ENCODE measurements at places on chromosomes 16 and 17.

GRCh38 chr16:30659507-30660423 lies 1.5 kb downstream of the FBRS start:
- DNase-seq, result peak; percentile 69

- no peak for DNase-seq
Measured at GRCh38 chr17:4540687-4541327, 14.4 kb downstream of the MYBBP1A start.

GRCh38 chr17:71402661-71403141 lies 718.1 kb upstream of the SOX9 start:
- DNase-seq, result no peak

DNA sequence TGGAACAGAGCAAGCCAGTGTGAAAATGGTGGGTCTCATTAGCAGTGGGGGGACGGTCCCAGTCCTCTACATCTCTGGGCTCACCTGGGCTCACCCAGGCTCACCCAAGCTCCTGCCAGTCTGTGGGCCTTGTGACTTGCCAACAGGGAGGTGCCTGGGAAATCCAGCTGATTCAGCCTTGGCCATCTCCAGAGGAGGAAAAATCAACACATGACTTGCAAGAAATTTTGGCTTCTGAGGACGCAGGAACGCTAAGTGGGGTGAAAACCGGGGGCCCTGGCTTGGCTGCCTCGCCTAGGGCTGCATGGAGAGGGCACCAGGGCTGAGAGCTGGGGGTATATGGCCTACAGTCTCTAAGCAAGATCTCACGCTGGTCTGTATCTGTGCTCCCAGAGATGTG lies 47.7 kb downstream of the VAC14 start:
- DNase-seq, result no peak

GRCh38 chr16:24152826-24153225 lies 103.3 kb upstream of the CACNG3 start:
- no peak for DNase-seq

GRCh38 chr17:16417896-16418684 lies 2.7 kb downstream of the TRPV2 start:
- DNase-seq, result no peak

DNA sequence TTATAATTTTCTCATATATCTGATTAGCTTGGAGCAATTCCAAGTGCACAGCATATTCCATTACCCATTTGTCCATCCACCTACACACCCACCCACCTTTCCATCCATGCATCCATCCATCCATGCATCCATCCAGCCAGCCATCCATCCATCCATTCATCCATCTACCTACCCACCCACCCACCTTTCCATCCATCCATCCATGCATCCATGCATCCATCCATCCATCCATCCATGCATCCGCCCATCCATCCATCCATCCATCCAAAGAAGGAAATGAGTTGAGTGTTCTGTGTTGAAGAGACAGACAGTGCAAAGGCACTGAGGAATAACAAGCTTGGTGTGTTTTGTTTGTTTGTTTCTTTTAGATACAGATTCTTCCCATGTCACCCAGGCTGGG lies 78.7 kb upstream of the FAM20A start:
- DNase-seq, result no peak

DNA sequence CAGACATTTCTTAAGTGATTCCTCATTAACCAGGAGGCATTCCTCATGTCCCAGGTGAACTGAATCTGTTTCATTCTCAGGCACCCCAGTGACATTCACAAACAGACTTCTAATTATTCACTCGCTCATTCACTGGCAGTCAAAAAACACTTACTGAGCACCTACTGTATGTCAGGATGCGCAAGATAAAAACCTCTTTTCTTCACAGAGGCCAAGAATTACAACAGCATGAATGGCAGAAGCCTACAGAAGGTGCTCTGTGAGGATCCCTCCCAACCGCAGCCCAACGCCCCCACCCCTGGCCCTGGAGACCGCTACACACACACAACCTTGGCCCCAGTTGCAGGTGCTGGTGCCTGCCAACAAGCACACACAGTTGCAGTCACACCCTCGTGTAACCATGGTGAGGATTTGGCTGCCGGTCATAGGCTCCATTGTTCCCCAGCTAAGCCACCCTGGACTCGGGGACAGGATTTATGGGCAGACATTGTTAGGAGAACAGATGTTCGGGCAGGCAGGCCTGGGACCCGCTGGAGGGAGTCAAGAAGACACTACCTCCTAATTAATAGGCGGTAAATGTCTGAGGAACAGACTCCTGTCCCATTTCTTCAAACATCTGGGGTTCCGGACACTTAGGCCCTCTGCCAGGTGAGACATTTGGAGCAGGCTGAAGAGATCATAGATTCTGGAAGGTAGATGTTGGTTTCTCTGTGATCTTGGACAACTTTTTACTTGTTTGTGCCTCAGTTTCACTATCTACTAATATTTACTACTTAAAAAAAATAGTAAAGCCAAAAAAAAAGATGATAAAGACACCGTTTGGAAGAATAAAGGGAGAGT lies 43.2 kb downstream of the CUEDC1 start:
- DNase-seq, result no peak

GRCh38 chr16:48619547-48619946 lies 9.6 kb upstream of the N4BP1 start:
- DNase-seq, result no peak

GRCh38 chr16:2737238-2737605 lies 15.2 kb upstream of the SRRM2 start:
- no peak for DNase-seq

GRCh38 chr17:19322129-19322505 lies 40.4 kb downstream of the B9D1 start:
- no peak for DNase-seq

DNA sequence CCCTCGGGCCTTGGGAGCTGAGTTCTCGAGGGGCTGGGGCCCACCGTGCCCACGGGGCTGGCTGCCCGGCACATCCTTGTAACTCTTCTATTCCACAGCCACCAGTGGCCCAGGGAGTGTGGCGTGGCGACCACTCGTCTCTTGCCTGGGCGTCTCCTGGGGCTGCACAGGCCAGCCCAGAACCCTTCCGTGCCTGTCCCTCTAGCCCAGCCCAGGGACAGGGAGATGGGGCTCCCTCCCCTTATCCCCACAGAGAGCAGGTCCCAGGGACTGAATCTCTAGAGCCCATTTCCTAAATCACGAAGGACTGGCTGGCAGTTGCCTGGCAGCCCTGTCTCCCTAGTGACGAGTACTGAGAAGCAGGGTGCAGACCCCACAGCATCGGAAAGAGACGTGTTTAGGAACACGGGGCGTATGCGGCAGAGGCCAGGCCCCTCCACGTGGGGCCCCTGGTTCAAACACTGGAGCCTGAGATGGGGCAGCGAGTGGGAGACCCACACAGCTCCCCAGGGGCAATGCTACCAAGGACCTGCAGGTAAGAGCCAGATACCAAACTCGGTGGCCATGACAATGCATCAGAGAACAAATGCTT lies 51.0 kb downstream of the TIMM22 start:
- no peak for DNase-seq

GRCh38 chr17:83162035-83162745 lies 82.8 kb downstream of the METRNL start:
- no peak for DNase-seq

DNA sequence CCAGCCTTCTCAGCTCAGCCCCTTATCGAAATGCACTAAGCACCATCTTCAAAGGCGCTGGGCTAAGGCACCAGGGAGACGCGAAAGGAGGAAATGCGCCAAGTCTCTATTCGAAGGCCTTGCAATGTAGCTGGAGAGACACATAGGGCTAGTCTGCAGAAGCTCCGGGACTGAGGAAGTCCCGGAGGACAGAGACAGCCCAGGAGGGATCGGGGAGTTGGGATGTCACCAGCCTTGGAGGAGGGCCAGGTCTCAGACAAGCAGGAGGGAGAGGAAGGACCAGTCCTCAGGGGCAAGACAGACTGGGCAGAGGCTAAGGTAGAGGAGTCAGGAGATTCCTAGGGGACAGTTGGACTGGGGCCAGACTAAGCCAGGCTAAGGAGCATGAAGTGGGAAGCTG lies 8.5 kb downstream of the C17orf100 start:
- DNase-seq, result no peak

DNA sequence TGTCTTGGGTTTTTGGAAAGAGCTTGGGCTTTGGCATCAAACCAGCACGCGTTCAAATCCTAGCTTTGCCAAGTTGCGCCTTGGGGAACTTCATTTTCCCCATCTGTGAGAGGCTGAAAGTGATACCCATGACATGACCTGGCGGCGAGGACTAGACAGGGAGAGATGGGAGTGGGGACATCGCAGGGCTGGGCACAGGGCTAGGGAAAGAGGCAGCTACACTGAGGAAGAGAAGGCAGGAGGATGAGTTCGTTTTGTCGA lies 202.9 kb downstream of the IRF8 start:
- DNase-seq, result no peak

DNA sequence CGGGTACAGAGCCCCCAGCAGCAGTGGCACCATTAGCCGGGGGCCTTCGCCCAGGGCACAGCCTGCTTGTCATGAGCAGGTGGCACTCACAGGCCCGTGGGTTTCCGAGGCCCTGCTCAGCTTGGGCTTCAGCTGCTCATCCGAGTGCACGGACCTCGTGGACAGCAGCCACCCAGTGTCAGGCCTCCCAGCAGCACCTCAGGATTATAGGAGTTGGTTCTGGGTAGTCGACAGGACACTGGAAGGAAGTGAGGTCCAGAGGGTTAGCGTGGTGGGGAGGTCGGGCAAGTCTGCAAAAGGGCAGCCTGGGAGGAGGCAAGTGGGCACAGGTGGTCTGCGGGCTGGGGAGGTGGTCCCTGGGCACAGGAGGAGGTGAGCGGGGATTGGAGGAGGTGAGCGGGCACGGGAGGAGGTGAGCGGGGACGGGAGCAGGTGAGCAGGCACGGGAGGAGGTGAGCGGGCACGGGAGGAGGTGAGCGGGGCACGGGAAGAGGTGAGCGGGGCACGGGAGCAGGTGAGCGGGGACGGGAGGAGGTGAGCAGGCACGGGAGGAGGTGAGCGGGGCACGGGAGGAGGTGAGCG lies 5.1 kb upstream of the CPNE7 start:
- no peak for DNase-seq

- no peak for DNase-seq
Measured at GRCh38 chr16:81061871-81062608, 15.0 kb downstream of the C16orf46 start.

- DNase-seq, result no peak
Measured at GRCh38 chr16:88391144-88391850, 8.5 kb downstream of the ZNF469 start.

DNA sequence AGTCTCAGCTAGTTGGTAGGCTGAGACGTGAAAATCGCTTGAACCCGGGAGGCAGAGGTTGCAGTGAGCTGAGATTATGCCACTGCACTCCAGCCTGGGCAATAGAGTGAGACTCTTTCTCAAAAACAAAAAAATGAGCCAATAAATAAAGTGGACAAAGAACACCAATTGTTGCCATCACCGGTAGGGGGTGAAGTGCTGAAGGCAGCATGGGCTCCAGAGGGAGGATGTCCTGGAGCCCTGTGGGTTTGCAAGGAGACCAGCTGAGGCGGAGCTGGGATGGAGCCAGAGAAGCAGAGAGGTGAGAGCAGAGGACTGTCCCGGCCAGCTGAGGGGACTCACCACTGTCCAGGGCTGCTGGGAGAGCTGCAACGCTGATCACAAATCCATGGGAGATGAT lies 13.8 kb downstream of the CHST6 start:
- DNase-seq, result no peak

DNA sequence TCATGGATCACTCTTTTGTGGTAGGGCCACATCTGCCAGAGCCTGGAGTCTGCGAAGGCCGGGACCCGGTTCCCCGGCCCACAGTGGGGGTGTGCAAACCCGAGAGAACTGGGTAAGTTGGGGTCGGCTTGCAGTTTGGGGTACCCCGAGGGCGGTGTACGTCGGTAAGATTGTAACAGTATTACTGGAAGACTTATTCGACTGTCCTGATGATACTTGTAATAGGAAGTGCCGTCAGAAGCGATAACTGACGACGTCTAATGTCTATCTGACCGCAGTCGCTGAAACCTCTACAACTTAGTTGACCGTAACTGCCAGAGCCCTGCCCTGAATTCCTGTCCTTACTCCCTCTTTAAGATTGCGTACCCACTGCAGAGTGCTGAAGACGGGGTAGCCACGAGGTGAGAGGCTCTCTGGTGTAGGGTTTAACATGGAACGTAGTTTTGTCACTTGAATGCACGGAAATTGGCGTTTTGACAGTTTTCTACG lies 24.0 kb downstream of the TRPV2 start:
- DNase-seq, result no peak
